ENCODE measurements at places on chromosomes 6 and 20.

DNA sequence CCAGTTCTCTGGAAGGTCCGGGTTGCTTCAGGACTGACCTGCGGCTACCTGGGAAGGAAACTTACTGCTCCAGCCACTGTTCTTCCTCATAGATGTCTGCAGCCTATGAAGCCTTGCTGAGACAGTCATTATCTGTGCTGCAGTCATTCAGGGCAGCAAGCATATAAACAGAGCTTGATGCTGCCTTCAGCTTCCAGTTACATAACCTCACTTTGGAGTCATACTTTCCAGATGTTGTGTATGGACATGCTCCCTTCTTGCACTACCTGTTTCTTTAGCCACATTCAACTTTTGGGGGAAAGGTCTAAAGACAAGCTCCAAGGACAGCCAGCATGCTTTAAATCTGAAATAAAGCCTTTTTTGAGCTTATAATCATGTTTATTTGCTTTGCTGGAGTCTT, 98.1 kb downstream of the SLC24A3 start:
- DNase-seq, result no peak

DNA sequence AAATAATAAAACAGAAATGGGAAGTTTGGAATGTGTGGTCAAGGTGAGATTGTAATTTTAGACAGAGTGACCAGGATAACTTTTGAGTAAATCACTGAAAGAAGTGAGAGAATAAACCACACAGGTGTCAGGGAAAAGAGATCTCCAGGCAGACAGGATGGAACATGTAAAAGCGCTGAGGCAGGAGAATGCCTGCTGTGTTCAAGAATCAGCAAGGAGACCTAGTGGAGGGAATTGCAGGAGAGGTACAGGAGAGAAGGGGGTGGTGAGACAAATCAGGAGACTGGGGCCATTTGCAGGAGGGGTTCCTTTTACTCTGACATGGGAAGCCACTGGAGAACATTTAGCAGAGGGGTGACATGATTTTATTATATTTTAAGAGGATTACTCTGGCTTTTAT, 456.7 kb downstream of the NKAIN2 start:
- no peak for DNase-seq

- no peak for DNase-seq
Observed at GRCh38 chr6:156825475-156825874, 48.3 kb downstream of the ARID1B start.

GRCh38 chr20:51350941-51351631, 191.4 kb downstream of the NFATC2 start:
- no peak for DNase-seq

DNA sequence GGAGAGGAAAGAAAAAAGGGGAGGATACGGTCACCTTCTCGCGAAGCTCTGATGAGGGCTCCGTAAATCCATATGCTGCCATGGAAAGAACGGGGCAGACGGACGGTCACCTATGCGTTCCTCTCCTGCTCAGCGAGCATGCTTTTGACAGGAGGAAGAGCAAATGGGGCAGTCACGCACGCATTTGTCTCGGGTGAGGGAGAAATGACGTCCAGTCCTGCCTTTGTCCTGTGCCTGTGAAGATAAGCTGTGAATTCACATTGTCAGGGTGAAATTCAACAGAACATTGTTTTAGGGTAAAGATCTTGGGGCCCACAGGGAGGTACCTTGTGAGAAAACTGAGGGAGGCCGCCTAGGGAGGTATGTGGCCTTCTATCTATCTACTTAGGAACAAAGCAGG, 83.8 kb downstream of the IRF4 start:
- no peak for DNase-seq

- no peak for DNase-seq
Observed at GRCh38 chr6:69881322-69882151, 15.2 kb downstream of the COL19A1 start.

DNA sequence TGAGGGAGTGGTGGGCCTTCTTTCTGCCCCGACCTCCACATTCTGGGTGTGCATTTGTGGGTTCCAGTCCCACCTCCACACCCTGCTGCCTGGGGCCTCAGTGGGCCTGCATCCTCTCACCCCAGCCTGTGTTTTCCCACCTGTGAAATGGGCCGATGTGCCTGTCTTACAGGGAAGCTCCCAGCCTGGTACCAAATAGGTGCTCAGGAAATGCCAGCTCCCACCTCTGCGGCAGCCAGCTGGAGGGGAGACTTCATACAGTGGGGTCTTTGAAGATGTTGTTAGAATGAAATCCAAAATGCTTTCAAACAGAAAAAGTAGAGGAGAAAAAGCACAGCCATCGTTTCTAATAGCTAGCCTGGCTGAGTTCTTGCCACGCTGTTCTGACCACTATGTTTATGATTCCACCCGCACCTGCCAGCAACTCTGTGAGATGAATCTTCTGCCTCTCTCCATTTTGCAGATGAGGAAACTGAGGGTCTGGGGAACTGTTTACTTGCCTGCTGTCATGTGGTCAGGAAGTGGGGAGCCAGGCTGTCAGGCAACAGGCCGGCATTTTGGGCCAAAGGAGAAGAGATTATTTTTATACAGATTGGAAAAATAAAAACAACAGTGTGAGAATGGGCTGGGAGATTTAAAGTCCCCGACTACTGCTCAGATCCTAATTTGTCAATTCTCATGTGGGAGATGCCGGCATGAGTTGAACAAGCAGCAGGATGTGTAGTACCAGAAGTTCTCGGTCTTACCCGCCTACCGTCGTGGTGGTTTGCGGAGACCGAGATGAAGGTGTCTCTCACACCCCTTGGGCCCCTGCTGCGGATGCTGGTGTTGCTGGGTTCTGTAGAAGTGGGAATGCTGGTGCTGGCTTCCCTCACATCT, 4.6 kb downstream of the TMEM181 start:
- no peak for DNase-seq

DNA sequence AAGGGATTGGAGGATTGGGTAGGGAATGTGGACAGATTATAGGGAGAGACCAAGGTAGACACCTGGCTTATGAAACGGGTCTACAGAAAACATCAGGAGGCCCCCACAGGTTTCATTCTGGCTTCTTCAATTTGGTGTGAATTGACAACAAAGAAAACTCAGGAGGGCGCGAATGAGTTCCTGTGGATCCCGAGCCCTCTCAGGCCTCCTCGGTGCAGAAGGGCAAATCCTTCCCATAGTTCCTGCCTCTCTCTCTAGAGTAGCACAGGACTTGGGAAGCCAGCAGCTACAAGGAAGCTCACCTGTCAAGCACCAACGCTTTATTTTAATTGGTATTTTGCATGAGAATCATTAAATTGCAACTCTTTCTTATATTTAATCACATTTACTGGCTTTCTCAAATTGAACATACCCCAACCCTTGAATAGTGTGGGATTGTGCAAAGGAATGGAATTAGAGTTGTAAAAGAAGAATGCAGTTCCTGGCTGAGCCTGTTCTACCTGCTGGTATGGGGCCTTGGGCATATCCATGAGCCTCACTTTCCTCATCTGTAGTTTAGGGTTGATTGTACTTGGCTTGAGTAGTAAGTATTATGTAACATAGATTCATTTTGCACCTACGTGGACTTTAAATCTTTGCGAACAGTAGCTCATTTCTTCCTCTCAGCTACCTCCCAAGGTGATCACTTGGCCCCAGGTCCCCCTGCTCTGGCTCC, 56.4 kb upstream of the PHACTR2 start:
- DNase-seq, result no peak

- no peak for DNase-seq
Observed at GRCh38 chr6:76888351-76888750, 574.9 kb downstream of the HTR1B start.

DNA sequence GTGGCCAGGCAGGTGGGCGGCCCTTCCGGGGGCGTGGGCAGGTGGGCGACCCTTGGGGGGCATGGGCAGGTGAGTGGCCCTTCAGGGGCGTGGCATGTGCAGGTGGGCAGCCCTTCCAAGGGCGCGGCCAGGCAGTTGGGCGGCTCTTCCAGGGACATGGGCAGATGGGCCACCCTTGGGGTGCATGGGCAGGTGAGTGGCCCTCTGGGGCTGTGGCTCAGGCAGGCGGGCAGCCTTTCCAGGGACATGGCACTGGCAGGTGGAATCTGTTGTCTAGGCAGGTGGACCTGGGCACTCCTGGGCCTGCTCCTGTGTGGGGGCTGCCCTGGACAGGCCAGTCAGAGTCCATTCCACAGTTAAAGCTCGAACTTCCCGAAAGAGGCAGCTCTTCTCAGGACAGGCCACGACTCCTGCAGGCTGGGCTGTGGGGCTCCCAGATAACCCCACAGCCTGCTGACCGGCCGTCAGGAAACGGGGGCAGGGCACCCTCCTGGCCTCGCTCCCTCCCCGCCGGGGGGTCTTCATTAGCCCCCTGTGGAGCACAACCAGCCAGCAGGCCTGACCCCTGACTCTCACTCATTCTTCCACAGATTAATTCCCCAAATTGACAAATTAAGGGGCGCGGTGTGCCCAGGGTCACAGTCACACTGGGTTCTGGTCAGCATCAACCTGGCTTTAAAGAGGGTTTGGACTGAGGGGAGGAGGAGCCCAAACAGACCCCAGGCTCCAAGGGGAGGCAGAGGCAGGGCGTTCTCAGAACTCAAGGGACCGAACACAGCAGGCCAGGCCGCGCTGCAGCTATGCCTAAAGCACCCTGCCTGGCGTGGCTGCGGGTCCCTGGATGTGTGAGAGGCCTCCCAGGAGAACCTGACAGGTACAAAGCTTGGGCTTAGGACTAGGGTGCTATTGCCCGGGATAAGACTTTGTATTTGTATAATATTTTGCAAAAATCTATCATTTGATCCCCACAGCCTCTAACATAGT, 130.0 kb downstream of the DLL1 start:
- no peak for DNase-seq

GRCh38 chr6:142763205-142763604, 181.8 kb downstream of the HIVEP2 start:
- DNase-seq, result no peak

- no peak for DNase-seq
Observed at GRCh38 chr6:168726312-168726856, 285.4 kb downstream of the SMOC2 start.

DNA sequence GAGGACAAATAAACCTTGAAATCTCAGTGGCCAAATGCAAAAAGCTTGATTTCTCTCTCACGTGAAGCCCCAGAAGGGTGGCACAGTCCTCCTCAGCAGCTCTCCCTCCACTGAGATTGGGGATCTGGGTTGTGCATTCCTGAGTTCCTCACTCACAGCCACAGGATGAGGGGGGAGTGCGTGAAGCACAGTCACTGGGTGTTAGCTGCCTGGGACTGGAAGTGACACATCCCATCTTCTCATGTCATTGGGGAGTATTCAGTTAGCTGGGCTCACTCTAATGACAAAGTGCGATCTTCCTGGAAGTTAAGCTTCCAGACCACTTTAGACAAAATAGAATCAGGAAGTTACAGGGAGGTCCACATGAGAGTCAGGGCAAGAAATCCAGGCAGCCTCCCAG, 192.2 kb upstream of the LRFN2 start:
- DNase-seq, result no peak

DNA sequence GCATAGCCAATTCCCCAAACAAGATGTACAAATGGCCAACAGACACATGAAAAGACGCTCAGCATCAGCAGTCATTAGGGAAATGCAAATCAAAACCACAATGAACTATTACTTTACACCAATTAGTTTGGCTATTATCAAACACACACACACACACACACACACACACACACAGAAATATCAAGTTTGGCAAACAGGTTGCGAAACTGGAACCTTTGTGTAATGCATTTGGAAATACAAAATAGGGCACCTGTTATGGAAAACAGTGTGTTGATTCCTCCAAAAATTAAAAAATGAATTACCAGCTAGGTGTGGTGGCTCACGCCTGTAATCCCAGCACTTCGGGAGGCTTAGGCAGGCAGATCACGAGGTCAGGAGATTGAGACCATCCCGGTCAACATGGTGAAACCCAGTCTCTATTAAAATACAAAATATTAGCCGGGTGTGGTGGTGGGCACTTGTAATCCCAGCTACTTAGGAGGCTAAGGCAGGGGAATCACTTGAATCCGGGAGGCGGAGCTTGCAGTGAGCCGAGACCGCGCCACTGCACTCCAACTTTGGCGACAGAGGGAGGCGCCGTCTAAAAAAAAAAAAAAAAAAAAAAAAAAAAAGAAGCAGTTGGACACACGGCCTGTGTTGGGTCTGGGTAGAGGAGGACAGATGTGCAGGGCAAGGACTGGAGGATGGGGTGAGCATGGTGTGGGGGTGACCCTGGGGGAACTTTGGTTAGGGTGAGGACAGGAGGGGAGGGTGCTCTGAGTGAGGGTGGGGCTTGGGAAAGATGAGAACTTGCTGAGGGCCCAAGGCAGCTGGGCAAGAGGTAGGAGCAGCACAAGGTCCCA, 23.8 kb downstream of the HLA-F start:
- DNase-seq, result no peak

DNA sequence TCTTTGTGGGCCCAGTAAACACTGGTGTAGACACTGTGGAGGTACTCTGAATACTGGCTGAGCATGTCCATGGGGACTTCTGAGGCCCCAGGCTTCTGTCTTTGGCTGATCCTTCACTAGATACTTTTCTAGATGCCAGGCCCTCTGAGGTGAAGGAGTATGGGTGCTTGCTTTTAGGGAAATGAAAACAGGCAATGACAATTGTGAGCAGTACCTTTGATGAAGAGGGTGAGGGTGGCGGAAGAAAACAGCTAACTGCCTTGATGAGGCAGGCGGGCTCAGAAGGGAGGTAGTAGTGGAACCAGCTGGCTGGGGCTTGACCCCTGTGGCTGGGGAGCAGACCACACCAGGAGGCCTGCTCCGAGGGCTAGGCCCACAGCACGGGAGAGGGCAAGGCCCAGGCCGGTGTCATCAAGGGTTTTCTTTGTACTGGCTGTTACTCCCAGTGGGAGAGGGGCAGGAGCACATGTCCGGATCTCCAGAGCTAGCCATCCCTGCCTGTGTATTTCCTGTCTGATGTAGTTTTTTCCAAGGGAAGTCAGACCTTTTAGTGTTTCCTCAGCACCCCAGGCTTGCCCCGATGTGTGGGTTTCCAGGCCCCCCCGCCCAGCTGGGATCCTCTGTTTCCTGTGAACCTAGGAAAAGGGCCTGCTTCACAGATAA, 3.9 kb downstream of the PLCG1 start:
- DNase-seq, result no peak

GRCh38 chr20:24622856-24623255, 153.4 kb downstream of the SYNDIG1 start:
- no peak for DNase-seq

GRCh38 chr6:83185096-83185495, 8.0 kb downstream of the PGM3 start:
- no peak for DNase-seq

DNA sequence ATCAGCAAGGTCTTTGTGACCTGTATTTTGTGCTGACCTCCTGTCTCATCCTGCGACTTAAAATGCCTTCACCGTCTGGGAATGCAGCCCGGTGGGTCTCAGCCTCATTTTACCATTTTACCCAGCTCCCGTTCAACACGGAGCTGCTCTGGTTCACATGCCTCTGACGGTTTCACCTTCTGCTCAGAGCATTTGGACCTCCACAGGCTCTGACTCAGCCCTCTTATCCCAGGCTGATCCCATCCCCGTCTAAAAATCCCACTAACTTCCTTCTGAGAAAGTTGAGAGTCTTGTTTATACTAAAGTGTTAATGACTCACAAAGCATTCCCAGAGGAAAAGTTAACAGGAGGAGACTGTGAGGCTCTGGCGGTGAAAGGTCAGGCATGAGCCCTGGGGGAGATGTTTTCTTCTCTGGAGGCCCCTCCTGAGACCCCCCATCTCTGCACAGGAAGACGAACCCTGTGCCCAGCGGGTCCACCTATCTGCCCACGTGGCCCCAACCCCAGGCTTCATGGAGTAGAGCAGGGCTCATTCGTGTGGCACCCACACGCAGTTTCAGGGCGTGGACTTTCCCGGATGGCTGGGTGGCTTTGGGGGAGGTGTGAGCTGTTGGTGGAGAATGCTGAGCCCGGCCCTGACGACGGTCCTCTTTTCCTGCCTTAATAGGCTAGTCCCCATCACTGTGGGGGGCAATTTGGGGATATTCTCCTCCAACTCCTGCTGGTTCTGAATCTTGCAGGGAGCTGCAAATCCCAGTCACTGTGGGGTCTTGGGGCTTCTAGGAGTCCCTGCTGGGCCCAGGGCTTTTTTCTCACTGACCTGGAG, 3.3 kb upstream of the BIRC7 start:
- no peak for DNase-seq

All from activated B cell treated with CpG ODN at 0.5 μM for 24 hours (primary cell).